ENCODE measurements at places on chromosomes 5 and 9.

GRCh38 chr5:81924442-81924841 is 47.4 kb upstream of the ATG10 start:
- no peak for DNase-seq

DNA sequence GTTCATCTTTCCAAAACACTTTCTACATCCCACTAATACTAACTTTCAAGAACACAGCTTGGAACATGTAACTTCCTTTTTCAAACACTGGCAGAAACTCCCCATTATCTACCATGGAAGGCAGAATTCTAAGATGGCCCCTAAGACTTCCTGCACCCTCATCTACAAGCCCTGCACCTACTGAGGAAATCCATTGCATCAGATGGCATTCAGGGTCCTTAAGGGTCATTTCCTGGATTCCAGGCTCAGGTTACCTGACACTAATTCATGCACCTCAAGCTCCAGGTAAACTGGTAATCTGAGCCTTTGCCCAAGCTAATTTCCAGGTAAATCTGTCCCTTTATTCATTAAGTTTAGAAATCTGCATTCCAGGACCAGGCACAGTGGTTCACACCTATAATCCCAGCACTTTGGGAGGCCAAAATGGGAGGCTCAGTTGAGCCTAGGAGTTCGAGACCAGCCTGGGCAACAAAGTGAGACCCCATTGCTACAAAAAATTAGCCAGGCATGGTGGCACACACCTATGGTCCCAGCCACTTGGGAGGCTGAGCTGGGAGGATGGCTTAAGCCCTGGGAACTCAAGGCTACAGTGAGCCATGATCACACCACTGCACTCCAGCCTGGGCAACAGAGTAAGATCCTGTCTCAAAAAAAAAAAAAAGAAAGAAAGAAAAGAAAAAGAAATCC is 91.6 kb downstream of the NFIB start:
- no peak for DNase-seq

- DNase-seq: no peak
Measured at GRCh38 chr5:15693382-15693728, 193.4 kb downstream of the FBXL7 start.

DNA sequence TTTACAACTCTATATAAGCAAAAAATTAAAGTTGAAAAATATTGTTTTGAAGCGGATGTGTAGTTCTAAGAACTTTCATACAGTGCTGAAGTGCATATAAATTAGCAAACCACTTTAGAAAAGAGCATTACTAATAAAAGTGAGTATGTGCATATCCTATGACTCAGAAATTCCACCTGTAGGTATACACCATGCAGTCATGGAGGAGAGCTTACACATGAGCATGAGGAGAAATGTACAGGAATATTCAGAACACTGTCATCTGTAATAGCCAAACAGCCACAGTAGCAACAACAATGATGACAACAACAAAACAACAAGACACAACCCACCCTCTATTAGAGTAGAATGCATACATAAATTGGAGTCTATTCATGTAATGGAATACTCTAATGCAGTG is 138.2 kb upstream of the ARRDC3 start:
- no peak for DNase-seq

DNA sequence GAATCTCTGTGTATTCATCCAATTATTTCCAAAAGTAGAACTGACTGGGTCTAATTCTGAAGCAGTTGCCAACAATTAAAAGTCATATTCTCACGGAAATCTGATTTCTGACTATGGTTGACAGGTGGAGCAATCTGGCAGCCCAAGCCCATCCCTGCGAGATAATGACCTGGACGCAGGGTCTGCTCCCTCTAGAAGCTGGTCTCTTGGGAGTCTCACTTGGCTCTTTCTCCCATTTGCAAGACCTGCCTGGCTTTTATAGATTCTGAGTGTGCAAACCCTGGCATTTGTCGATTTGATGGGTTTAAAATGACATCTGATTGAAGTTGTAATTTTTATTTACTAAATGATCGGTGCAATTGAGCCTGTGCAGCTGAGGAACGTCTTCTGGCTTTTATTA is 49.4 kb upstream of the NEURL1B start:
- DNase-seq: no peak

- no peak for DNase-seq
Measured at GRCh38 chr9:102185371-102185770, 446.9 kb upstream of the GRIN3A start.

DNA sequence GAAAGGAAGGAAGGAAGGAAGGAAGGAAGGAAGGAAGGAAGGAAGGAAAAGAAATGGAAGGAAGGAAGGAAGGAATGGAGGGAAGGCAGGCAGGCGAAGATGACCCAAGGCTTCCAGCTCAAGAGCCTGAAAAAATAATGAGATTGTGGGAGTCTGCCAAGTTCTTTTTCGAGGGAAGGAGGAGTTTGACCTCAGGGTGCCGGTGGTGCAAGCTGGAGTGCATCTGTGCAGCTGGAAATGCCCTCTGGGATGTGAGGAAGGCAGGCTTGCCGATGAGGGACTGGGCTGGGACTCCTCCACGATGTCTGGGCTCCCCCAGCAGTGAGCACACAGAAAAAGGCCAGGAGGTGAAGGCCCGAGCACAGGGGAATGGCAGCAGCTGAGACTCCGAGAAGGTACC is 154.9 kb upstream of the DAPK1 start:
- DNase-seq: no peak

- DNase-seq: no peak
Measured at GRCh38 chr9:121924700-121925099, 168.4 kb downstream of the TTLL11 start.

DNA sequence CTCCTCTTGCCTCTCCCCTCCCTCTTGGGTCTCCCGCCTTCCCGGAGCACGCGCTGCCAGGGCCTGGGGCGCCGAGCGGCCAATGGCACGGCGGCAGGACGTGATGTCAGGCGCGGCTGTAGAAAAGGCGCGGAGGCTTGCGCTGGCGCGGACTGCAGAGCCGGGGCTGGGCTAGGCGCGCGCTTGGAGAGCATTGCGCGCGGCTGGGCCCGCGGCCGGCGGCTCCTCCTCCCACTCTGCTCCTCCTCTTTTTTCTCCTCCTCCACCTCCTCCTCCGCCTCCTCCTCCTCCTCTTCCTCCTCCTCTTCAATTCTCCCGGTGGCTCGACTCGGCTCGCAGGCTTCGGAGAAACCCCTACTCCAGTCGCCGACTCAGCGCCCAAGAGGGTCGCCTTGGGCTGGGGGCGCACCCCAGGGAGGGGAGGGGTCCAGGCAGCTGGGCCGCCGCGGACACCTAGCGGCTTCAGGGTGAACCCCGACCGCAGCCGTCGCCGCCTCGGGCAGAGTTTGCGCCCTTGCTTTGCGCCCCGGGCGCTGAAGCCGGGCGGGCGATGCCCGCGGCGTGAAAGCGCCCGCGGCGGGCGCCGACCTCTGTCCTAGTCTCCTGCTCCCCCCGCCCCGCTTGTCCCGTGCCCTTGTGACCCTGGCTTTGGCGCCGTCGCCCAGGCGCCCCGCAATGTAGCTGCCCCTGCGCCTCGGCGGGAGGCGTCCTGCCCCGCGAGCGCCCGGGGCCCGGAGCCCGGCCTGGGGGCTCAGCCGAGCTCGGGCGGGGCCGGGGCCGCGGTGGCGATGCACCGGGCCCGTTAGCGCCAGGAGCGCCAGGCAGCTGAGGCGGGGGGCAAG is at the start of gene LHX2:
LHX2 (plus strand) TSS at position 309 of the 842 bp plus-strand sequence. CDS start 581 bp downstream, outside the sequence.
- peak; percentile 80 for DNase-seq

DNA sequence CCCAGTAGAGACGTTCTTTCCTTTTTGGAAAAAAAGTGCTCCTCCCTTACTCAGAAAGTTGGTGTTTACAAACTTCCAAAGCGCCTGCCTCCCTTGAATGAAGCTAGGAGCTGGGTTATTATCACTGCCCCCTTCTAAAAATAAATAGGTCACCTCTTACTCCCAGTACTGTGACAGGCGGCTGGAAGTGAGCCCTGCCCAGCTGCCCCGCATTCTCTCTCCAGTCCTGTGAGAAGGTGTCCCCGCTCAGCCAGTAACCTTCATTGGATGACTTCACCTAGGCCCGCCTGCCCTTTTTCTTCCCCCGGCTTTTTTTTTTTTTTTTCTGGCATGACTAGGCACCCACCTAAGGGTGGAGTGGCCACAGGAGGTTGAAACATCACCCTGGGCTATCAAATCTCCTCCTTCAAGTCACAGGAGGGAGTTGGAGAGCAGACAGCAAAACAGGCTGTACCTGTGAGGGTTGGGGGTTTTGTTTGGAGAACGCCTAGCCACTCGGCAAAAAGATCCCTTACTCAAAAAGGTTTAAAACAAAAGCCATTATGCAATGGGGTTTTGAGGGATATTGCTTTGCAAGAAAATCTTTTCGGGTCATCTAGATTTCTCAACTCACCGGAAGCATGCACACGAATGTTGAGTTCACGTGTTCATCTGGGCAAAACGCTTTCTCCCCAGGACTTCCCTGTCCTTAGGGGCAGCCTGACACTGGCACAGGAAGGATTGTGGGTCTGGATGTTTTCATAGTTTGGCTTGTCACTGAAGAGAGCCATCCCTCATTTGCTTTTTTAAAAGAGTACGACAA is 43.3 kb upstream of the ZNF622 start:
- peak; percentile 77 for DNase-seq

DNA sequence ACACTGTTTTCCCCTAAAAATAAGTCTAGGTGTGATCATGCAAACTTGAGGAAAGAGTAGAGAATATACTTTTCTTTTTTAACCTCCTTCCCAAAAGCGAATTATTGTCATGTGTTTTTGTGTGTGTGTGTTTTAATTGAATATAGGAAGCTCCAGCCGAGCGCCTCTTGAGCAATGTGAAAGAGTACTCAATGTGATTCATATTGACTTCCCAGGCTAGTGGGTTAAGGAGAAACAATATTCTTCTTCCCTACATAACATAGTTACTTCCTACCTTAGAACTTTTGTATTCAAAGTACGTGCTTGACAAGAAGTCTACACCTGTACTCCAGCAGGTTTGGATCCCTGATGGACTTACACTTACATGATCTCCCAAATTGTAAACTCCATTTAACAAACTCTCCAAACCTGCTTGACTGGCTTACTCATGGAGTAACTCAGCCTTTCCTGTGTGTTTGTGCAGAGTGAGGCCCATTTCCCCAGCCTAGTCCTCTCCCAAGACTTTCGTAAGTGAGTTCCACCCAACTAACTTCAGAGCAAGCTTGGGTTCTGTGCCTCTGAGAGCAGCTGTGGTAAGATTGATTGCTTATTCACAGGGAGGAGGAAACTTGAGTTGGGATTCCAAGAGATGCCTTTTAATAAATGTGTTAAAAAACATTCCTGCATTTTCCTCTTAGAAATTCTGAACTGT is 9.3 kb downstream of the SLC28A3 start:
- DNase-seq: peak; percentile 66

GRCh38 chr5:107669096-107670031 is 1.4 kb downstream of the EFNA5 start:
- DNase-seq: no peak

- DNase-seq: no peak
Measured at GRCh38 chr5:79743846-79744605, 54.4 kb downstream of the CMYA5 start.

GRCh38 chr9:37293664-37294524 is 128.6 kb upstream of the GRHPR start:
- DNase-seq: peak; percentile 87

- no peak for DNase-seq
Measured at GRCh38 chr5:89276566-89277305, 393.8 kb upstream of the MEF2C start.

- no peak for DNase-seq
Measured at GRCh38 chr5:97549496-97549895, 366.4 kb upstream of the RIOK2 start.

- DNase-seq: no peak
Measured at GRCh38 chr5:56075361-56075760, 80.6 kb upstream of the IL6ST start.

DNA sequence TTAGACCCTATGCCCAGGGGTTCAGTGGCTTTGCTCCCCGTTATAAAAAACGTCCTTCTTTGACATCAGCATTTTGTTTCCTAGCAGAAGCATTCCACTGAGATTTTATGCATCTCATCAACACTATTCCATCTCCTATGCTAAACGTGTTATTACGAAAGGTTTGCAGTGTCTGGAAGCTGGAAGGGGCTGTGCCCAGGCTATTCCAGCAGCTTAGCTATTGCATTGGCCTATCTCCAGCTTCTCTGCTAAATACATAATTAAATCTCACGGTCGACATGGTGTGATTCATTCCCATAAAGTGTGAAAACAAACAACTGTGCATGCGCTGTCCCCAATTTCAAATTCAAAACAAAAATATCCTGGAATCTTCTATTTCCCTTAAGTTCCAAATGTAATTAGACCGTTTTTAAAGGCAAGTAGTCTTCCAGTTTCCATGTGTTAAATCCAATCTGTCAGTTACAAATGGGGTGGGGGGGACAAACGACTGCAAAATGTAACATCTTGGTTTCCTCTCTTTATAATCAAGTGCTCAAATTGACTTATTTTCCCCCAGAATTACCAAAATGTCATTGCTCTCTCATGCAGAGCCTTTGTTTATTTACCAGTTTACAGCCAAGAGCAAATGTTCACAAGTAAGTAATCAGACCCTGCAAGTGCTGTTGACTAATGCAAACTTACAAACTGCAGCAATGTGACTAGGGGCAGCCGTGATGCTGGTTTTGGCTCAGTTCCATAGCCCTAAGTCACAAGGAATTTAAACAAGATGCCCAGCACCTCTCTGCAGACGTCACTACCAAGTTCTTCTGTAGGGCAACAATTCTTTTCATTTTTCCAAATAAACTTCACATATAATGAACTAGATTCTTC is 212.3 kb upstream of the RORB start:
- no peak for DNase-seq

- DNase-seq: no peak
Measured at GRCh38 chr5:125109816-125110215, 363.4 kb upstream of the ZNF608 start.

- DNase-seq: no peak
Measured at GRCh38 chr5:7682379-7682778, 168.6 kb downstream of the CFAP90 start.

GRCh38 chr5:124981901-124982300 is 235.5 kb upstream of the ZNF608 start:
- DNase-seq: no peak

GRCh38 chr5:126098330-126099017 is 324.7 kb upstream of the GRAMD2B start:
- no peak for DNase-seq

GRCh38 chr5:1175801-1176472 is 25.5 kb upstream of the SLC6A19 start:
- no peak for DNase-seq

- no peak for DNase-seq
Measured at GRCh38 chr5:172162323-172162986, 25.6 kb downstream of the STK10 start.

- DNase-seq: no peak
Measured at GRCh38 chr5:173488144-173488543, 128.3 kb downstream of the BOD1 start.
